ENCODE measurements at places on chromosomes 3 and 15.

GRCh38 chr3:137110392-137110996, 152.7 kb downstream of the IL20RB start:
- no peak for DNase-seq

GRCh38 chr3:71067977-71068654, 515.4 kb downstream of the FOXP1 start:
- DNase-seq: no peak

GRCh38 chr15:50009634-50010033, 109.4 kb downstream of the ATP8B4 start:
- no peak for DNase-seq

GRCh38 chr15:91874171-91874570, 20.7 kb downstream of the SLCO3A1 start:
- no peak for DNase-seq

- no peak for DNase-seq
Measured at GRCh38 chr15:41882689-41883483, 11.0 kb downstream of the SPTBN5 start.

DNA sequence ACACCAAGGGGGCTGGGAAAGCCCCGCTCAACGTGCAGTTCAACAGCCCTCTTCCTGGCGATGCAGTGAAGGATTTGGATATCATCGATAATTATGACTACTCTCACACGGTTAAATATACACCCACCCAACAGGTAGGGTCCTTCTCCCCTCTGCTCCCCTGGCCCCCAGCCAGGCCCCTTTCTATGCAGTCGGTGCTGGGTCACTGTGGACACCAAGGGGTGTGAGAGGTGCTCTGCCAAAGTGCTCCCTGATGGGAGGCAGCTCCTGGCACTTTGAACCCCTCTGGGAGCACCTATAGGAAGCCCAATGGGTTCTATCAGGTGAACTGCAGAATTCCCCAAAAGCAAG, 98.6 kb downstream of the DNASE1L3 start:
- DNase-seq: no peak

DNA sequence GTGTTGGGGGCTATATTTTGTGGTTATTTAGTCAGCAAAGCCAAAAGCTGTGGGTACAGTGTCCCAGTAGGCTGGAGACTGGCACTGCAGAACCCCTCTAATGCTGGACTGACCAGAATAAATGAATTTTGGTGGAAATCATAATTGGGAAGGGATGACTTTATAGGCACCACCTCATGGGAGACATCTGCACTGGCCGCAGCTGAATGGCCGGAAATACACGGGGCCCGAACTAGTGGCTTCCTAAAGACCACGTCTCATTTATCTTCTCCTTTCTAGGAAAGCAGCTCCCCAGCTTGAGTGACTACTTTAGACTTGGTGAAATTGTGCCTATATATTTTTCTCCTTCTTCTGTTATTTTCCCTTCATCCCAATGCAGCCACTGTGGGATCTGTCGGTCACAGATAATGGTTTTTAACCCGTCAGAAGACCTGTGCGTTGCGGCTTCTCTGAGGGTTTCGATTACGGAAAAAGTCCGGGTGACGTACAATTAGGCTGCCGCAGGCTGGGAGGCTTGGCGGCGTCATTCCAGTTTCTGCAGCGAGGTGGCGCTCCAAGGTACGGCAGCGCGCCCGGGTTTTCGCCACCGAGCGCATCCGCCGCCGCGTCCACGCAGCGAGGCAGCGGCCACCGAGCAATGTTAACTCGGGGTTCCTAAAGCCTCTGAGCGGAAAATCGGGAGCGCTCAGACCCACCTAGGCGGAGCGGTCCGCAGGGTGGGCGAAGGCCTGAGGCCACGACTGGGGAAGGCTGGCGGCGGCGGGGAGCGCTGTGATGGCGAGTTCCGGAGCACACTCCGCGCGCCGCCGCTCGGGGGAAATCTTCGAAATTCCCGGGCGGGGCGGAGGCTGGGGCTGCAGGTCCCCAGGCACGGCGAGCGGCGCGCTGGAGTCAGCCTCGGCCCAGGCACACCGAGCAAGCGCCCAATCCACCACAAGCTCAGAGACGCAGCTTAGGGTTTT, 26.3 kb downstream of the NR2F2 start:
- DNase-seq: peak; percentile 45

DNA sequence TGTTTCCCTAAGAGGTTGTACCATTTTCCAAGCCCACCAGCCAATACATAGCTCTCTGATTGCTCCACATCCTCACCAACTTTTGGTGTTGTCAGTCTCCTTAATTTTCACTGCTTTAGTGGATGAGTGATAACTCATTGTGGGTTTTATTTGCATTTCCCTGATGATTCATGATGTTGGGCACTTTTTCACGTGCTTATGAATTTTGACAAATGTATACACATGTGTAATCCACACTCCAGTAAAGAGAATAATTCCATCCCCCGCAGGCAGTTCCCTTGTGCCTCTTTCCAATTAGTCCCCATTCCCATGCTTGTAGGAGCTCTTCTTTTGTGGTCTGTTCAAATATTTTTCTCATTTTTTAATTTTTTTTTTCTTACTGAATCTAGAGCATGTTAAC, 52.4 kb downstream of the ANP32A start:
- DNase-seq: no peak

DNA sequence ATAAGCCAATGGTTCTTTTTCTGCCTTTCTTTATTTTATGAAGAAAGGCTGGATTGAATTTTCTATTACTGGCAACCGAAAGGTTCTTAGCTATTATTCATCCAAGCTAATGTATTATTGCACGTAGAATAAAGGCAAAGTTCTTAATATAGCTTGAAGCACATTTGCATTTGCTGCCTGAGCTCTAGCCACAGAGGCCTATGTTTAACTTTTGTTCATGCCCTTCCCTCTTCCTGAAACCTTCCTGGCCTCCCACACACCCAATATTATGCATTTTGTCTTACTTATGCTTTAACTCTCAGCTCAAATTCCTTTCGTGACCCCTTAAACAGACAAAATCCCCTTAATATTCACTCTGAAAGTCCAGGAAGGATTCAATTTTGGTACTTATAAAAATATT, 71.0 kb upstream of the ZNF280D start:
- DNase-seq: no peak

GRCh38 chr3:119582178-119582577, 2.9 kb downstream of the ADPRH start:
- no peak for DNase-seq

- no peak for DNase-seq
Measured at GRCh38 chr3:67509471-67510075, 144.8 kb downstream of the SUCLG2 start.

- DNase-seq: no peak
Measured at GRCh38 chr15:65818927-65819562, 27.0 kb upstream of the DENND4A start.

DNA sequence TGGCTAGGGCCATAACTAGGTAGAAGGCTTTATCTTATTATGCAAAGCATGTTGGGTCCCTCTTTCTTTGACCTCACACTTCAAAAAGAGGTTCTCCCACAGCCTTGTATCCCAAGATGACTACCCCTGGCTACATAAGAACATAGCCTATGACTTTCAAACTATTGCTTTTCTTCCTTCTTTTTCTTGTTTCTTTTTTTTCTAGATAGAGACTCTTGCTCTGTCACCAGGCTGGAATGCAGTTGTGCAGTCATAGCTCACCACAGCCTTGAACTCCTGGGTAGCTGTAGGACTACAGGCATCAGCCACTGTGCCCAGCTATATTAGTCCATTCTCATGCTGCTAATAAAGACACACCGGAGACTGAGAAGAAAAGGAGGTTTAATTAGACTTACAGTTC, 47.2 kb downstream of the DIPK2A start:
- no peak for DNase-seq

DNA sequence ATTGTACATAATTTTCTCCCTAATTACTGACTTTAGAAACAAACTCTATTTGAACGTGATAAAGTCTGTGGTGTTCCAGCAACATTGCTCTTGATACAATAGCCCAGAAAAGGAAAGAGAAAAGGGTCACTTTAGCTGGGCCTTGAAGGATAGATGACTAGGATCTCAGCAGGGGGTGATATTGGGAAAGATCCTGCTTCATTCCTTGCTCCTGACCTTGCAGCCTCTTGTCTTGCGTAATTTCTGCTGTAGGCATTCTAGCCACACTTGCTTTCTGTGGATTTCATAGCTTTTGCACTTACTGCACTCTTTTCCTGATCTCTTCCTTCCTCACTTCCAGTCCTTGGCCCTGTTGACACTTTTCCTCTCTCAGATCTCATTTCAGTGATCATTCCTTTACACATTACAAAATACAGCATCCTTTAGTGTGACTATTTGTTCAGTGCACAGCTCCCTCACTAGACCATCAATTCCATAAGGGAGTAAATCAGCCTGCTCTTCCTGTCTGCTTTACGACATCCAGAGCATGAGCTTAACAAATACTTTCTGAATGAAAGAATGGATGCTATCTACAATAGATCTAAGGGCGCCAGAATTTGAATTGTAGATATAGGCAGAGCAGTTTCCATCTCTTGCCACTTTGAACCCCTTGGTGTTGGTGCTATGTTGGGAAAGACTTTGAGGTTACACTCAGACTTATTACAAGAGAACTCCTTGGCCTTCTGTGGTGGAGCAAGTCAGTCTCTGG, 559.6 kb upstream of the MDFIC2 start:
- no peak for DNase-seq

DNA sequence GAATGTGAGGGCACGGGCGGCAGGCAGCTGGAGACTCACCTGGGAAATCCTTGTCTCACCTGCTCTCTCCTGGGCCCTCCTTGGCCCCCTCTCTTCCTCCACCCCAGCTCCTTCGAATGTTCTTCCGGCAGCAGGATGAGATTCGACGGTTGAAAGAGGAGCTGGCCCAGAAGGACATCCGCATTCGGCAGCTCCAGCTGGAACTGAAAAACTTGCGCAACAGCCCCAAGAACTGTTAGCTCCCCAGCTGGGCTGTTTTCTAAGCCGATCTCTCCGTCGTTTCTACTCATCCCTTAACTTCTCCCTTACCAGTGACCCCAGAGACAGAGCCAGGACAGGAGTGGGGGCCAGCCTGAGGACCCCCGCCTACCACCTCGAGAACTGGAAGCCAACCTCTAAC, 95.0 kb downstream of the ANP32A start:
- DNase-seq: no peak

GRCh38 chr3:194828116-194828515, 142.4 kb downstream of the FAM43A start:
- no peak for DNase-seq

DNA sequence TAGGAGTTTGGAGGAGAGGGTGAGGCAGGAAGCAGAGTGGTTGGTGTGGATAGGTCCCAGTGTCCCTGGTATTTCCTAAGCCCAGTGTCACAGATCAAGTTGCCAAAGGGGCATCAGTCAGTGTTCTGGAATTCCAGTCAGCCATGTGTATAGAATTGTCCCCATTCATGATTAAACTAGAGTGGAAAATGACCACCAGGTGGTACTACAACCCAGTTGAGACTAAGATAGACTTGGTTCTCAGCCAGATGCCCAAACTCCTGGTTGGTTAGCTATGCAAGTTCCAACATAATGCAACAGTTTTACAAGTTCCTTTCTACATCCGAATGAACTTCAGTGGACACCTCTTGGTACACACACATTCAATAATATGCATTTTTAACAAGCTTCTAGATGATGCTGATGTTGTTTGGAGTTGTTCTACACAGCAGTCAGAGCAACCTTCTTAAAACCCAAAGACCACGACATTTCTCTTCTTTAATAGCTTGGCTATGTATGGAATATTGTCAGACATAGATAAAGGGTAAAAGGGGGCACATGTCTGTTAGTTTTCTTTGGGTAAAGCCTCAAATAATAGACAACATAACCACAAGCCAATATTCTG, 8.4 kb upstream of the ATR start:
- peak; percentile 37 for DNase-seq

DNA sequence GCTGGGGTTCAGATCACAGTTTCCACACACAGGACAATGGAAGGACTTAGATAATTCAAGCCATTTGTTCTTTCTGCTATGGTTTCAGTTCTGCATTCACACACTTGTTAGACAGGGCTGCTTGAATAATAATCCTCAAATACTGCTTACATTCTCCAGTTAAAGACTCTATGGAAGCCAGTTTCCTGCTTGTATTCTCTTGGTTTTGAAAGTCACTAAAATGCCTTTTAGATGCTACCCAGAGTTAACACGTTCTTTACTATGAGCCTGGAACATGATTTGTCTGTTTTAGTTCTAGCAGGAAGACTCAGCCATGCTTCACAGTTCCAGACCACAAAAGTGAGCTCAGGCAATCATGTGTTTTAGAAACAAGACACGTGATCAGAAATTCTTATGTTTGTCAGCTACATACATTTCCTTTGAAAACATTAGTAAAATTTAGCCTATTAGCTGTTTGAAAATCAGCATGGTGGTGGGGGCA, 152.4 kb downstream of the LEKR1 start:
- no peak for DNase-seq

- no peak for DNase-seq
Measured at GRCh38 chr3:193744048-193744821, 151.2 kb downstream of the OPA1 start.

DNA sequence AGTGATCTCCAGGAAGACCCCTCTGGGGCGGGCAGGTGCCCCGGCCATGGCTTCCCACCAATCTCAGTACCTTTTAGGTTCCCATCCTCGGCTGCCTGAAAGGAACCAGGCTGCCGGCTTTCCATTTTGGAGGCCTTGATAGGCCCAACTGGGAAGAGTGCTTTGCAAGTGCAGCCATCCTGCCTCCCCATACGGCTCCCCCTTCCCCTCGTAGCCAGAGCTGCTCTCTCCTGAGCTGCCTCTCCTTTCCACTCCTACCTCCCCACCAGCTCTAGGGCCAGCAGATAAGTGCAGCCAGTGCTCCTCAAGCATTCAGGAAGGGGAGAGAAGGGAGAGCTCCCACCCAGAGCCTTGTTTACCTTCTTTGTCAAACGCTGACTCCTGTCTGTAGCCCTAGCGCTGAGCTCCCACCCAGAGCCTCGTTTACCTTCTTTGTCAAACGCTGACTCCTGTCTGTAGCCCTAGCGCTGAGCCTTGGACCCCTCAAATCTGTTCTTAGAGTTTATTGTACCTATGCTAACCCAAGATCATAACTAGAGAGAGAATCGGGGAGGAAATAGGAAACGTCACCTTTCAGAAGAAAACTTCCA, 133.0 kb downstream of the LRRK1 start:
- no peak for DNase-seq

DNA sequence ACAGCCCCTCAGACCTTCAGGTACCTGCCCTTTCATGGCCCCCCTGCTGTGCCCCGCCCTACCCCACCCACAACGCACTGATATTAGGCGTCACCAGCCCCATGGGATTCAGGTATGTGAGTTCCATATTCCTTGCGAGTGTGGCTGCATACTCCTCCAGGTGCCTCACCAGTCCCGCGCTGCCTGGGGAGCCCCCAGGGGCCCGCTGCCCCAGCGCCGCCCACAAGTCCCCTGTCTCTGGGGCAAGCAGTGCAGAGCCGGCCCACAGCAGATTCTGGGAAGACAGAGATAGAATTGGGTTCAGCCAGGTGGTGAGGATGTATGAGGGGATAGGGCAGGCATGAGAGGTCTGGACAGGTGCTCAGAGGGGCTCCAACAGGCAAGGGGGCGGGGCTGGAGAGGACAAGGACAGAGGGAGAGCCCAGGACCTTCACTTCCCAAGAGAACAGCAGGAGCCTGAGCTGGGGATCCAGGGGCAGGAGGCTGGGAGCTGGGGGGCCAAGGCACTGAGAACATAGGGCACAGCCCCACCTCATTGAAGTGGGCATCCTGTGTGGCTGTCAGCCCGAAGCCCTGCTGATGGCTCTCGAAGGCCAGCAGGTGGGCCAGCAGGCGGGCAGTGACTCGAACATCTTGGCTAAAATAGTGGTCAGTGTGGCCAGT, 13.1 kb upstream of the SLC26A6 start:
- DNase-seq: no peak
